Mesenchymal stem cell (in vitro differentiated cells and primary cell): ENCODE measurements at places on chromosomes 6 and 20.
A peak's percentile ranks its signal among the peaks of the same experiment; 100 is the strongest.

GRCh38 chr6:52416629-52417151 lies 3.5 kb upstream of the EFHC1 start:
- DNase-seq: peak; percentile 79
- H3K27me3 ChIP-seq: no peaks in the 10 kb centered on the region
- no peak overlapping the region for H3K4me3 ChIP-seq
- H3K27ac ChIP-seq: peak overlapping the region; percentile 74

GRCh38 chr6:142088858-142089216 lies 43.9 kb upstream of the GJE1 start:
- peak overlapping the region; percentile 58 for H3K4me3 ChIP-seq
- DNase-seq: peak; percentile 50
- no peaks in the 10 kb centered on the region for H3K36me3 ChIP-seq

DNA sequence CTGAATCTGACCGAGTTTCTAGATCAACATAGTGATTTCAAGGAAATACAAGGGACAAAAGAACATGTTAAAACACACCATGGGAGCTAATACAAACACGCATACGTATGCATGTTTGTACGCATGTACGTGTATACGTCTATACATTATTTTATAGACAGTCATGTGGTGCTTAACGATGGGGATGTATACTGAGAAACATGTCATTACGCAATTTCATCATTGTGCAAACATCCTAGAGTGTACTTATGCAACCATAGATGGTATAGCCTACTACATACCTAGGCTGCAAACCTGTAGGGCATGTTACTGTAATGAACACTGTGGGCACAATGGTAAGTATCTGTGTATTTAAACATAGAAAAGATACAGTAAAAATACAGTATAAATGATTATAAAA lies 25.0 kb upstream of the NELFCD start:
- no peak overlapping the region for H3K27ac ChIP-seq
- H3K4me1 ChIP-seq: no peaks in the 10 kb centered on the region
- H3K4me3 ChIP-seq: no peak overlapping the region

GRCh38 chr20:13251904-13252297 lies 30.8 kb downstream of the ISM1 start:
- H3K4me1 ChIP-seq: peaks cover 5% of the 10 kb centered on the region
- no peak overlapping the region for H3K27ac ChIP-seq
- no peaks in the 10 kb centered on the region for H3K27me3 ChIP-seq

DNA sequence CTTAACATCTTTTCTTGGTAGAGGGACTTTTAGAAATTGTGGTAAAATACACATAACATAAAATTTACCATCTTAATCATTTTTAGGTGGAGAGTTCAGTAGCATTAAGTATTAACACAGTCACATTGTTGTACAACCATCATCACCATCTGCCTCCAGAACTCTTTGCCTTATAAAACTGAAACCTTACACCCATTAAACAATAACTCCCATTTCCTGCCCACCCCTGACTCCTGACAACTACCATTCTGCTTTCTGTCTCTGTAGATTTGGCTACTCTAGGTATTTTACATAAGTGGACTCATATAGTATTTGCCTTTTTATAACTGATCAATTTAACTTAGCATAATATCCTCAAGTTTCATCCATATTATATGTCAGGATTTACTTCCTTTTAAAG lies 88.7 kb downstream of the ZHX3 start:
- no peak overlapping the region for H3K4me3 ChIP-seq
- H3K27me3 ChIP-seq: no peaks in the 10 kb centered on the region
- no peak overlapping the region for H3K27ac ChIP-seq
- H3K4me1 ChIP-seq: no peaks in the 10 kb centered on the region

DNA sequence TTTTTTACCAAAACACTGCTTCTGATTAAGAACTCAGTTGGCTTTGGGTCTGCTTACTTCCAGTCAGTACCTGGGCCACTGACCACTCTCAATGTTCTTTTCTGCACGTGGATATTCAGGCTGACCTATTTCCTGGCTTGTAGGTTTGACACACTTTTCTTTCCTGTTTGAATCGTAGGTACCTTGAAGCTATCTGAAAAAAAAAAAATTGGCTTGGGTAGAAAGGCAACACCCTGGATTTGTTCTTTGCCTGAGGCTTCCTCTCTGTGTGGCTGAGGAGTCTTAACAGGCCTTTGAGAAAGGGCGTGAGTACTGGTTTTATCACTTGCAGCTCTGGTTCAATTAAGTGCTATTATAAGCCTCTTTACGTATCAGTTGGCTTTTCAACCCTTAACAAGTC lies 60.6 kb upstream of the IL20RA start:
- H3K4me3 ChIP-seq: no peak overlapping the region
- DNase-seq: no peak
- H3K27me3 ChIP-seq: no peaks in the 10 kb centered on the region
- no peaks in the 10 kb centered on the region for H3K36me3 ChIP-seq
- no peak overlapping the region for H3K27ac ChIP-seq

GRCh38 chr6:121460170-121460569 lies 24.7 kb downstream of the GJA1 start:
- H3K27ac ChIP-seq: no peak overlapping the region
- DNase-seq: no peak
- H3K27me3 ChIP-seq: no peaks in the 10 kb centered on the region
- H3K4me1 ChIP-seq: no peaks in the 10 kb centered on the region
- H3K4me3 ChIP-seq: no peak overlapping the region
